ENCODE measurements at places on chromosomes 12 and 14.

DNA sequence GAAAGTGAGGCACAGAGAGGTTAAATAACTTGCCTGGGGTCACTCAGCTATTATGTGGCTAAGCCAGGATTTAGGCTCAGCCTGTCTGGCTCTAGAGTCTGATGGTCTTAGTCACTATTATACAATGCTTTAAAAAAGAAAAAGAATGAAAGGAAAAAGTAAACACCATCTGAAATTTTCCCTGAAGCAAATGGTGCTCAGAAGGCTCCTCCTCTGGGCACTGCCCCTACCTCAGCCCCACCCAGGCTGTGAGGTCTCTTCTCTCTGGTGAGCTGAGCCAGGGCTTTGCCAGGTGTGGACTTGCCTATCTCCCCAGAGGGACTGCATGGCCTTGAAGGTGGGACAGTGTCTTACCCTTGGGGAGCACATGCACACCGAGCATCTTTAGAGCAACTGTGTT is 117.5 kb upstream of the DYRK2 start:
- DNase-seq, result no peak

DNA sequence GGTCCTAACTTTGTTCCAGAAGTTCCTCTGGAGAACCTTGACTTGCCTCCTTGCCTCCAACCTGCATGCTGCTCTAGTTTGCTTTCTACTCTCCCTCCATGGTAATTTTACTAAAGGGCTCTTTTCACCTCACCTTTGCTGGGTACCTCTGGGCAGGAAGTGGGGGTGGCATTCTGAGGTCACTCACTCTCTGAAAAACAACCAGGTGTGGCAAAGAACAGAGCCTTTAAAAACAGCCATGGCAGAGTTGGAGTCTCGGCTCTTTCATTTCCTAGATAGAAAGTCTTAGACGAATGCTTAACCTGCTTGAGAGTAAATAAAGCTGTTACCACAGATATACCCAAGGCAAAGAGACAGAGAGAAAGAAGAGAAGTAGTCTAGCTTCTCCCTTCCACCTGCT is 827.9 kb downstream of the BCL11B start:
- DNase-seq, result peak; percentile 2

DNA sequence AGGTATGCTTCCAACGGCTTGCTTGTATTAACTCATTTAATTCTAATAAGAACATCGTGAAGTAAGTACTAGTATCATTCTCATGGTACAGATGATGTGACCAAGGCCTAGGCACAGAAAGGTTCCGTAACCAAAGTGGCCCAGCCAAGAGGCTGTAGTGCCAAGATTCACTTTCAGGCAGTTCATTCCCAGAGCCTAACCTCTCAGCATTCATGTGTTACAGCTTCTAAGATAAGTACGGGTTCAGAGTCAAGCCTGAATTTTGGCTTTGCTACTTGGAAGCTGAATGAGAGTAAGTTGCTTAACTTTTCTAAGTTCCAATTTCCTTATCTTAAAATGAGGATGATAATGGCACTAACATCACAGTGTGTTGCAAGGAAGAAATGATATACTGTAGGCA is 379.9 kb downstream of the AEBP2 start:
- no peak for DNase-seq

DNA sequence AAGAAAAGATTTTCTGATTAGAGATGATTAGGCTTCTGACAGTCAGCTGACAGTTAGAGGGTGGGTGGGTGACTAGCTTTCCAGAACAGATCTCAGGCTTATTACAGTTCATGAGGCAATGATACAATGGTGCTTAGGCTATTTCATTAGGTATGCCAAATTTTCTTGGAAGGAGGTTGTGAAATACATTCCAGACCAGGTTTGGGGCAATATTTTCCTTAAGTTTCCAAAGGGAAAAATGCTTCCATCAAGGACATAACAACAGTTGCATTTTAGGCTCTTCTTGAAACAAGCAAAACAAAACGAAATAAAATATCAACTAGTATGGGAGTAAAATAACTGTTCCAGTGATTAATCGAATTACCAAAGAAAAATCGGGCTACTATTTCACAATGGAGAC is 59.3 kb upstream of the CNTN1 start:
- no peak for DNase-seq

DNA sequence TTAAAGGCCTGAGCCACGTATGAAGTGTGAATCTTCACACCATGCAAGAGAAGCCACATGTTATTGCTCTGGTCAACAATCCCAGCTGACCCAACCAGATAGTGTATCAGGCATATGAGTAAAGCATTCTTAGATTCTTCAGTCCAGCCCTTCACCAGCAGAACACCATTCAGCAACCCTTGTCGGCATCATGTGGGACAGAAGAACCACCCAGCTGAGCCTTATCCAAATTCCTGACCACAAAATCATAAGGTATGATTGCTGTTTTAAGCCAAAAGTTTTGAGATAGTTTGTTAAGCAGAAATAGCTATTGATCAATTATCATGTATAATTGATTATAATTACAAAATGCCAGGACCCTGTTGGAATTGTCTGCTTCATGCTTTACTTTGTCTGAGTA is 664.9 kb downstream of the VRK1 start:
- no peak for DNase-seq

- DNase-seq, result no peak
Observed at GRCh38 chr14:60575008-60575407, 66.1 kb downstream of the SIX6 start.

DNA sequence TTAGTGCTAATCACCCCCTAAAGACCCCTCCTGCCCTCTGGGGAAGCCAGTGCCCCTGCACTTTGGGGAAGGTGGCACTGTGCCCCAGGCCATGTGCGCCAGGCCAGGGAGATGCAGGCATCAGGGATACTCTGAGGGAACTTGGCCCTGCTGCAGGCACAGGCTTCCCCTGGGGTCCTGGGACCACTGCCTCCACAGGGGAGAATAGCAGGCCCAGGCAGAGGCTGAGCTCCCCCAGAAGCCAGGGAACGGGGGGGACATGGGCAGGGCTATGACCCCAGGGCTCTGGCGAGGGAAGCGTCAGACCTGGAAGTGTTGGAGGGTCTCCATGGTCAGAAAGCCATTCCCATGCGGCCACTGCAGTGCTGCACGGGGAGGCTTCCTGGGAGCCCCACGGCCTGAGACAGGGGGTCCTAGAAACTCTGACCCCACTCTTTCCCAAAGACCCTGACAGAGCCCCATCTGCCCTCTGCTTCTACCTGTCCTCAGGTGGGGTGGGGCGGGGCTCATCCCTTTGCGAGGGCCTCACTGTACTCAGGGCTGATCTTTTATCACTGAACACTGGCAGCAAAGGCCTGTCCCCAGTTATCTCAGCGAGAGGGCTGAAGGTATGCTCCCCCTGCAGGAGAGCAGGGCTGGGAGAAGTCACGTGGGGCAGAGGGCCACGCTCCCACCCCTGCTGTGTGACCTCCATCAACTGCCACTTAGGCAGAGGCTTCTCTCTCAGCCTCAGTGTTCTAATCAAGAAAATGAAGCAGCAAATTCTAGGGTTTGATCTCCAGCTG is 160.0 kb downstream of the CALM1 start:
- DNase-seq, result no peak

DNA sequence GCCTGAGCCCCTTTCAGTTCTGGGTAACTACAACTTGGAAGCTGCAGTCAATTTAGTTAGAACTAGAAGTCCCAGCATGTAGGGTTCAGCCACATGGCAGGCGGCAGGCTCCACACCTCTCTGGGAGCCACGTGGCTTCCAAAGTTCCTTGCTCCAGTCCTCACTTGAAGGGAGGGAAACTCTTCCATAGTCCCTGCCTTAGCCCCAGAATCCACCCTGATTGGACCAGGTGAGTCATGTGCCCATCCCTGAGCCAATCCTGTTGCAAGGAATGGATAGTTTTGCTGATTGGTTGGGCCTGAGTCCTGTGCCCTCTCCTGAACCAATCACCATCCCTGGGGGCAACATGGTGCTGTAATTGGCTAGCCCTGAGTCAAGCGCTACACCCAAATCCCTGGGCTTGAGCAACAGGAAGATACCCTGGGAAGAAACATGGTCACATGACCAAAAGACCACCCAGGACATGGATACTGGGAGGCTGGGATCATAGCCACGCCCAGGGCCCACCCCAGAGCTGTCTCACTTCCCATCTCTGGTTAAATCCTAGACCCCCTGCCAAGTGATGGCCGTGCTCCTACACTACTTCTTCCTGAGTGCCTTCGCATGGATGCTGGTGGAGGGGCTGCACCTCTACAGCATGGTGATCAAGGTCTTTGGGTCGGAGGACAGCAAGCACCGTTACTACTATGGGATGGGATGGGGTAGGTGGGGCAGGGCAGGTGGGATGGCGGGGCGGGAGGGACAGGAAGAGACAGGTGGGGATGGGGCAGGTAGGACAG is 154.7 kb downstream of the ADGRD1 start:
- no peak for DNase-seq

GRCh38 chr14:95518045-95518751 is 1.7 kb upstream of the SYNE3 start:
- DNase-seq, result no peak
